T-helper 22 cell (primary cell): ENCODE measurements at places on chromosomes 16 and 17.
A peak's percentile ranks its signal among the peaks of the same experiment; 100 is the strongest.

GRCh38 chr16:72372087-72373045, 200.4 kb upstream of the PMFBP1 start:
- DNase-seq, result no peak

- DNase-seq, result peak; percentile 13
These were observed 491 bp downstream of the IST1 start for GRCh38 chr16:71895679-71896365.

- DNase-seq, result no peak
These were observed 4.2 kb downstream of the IRX3 start for GRCh38 chr16:54282202-54282927.

DNA sequence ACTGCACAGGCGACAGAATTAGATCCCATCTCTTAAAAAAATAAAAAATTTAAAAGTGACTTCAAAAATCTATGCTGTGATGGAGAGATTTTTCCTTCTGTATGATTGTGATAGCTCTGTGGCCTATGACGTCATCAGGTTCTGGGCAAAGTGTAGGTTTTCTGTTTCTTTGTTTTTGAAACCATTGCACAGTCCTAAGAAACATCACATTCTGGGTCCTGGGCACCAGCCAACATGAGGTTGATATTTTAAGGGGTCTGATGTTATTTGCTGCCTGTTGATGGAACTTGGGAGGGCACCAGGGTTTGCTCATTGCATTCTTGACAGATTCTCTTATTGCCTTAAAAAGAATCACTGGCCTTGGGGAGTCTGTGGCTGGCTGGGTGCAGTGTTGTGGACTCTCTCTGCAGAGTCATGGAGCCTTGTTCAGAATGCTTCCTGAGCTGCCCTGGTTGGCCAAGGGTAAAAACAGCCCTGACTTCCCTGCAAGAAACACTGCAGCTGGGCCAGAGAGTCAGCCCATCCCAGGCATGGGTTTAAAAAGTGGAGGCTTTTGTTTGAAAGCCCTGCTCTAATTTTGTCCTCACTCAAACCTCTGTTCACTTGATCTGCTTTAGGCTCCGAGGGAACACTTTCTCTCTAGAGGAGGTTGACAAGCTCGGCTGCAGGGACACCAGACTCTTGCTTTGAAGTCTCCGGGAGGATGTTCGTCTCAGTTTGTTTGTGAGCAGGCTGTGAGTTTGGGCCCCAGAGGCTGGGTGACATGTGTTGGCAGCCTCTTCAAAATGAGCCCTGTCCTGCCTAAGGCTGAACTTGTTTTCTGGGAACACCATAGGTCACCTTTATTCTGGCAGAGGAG, 10.5 kb upstream of the CYLD start:
- no peak for DNase-seq

GRCh38 chr17:10091046-10091445, 107.4 kb downstream of the GAS7 start:
- no peak for DNase-seq

- no peak for DNase-seq
These were observed 10.9 kb downstream of the ARHGEF15 start for GRCh38 chr17:8320990-8321389.

- DNase-seq, result peak; percentile 52
These were observed 17.0 kb downstream of the CAVIN1 start for GRCh38 chr17:42405963-42406495.

GRCh38 chr17:49381033-49381432, 19.0 kb upstream of the ZNF652 start:
- DNase-seq, result no peak

DNA sequence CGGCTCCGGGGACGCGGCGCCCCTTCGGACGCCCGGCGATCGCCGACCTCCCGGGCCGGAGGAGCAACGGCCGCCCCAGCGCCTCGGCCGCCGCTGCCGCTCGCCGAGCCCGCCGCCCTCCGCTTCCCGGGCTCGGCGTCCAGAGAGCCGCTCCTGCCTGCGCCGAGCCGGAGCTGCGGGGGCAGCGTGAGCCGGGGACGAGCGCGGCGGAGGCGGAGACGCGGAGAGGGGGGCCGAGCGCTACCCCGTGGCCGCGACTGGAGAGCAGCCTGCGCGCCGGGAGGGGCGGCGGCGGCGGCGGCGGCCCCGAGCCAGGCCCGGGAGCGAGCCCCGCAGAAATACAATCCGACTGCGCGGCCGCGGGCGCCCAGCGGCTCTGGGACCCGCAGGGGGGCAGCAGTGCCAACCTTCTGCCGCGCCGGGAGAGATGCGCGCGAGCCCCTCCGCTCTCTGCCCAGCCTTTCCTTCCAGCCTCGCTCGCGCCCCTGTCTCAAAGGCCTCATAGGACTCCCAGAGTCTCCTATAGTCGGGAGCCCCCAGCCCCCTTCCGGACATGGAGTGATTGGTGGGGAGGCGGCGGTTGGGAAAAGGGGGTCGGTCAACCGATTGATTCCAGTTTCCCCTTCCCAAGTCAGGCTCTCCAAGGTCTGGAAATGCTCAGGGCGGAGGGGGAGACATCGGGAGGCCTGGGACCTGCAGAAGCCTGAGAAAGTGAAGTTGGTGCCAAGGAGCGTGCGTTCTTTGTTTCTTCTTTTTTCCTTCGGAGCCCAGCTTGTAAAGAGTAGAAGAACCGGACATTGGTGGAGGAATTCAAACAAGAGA, 1.0 kb upstream of the SDK2 start:
- DNase-seq, result no peak

DNA sequence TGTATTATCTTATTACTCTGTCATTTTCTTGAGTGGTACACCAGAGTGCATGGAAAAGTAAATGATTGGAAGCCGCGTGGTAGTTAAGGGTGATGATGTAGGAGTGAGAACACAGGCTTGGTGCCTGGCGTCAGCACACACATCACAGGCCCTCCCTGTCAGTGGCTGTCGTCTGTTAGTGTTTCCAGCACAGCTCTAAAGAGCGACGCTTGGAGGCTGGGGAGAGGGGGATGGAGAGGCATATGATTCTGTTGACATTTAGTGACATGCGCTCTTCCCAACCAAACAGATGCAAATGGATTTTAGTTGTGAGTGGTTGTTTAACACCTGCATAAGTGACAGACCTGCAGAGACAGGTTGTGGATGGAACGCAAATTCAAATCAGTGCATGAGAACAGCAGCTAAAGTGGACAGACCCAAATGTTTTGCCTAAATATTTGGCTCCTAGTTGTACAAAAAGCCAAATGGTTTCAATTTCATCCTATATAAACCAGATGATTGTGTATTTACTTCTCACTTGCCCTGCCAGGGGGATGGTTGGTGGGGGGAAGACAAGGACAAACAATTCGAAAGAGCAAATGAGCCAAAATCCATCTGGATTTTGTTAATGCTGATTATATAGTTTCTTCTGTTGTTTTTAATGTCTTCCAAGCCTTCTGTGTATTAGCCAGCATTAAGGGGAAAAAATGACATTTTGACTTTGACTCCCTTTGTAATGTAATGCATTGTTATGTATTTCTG, 222.3 kb downstream of the WWOX start:
- no peak for DNase-seq

DNA sequence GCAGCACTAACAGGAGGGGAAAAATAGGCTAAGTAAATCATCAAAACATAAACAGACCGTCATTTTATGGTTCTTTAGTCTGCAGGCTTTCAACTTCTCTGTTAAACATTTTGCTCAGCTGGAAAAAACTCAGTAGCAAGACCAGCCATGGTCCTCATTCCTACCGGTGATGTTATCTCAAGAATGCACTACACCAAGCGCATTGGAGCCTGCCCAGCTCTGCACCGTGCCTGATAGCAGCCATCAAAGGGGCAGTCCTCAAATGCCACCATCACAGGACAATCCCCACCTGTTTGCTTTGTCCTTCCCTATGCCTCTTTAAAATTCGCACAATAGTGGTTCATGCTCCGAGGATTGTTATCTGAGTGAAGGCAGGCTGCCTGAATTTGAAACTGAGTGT, 181.5 kb upstream of the MON1B start:
- DNase-seq, result no peak

DNA sequence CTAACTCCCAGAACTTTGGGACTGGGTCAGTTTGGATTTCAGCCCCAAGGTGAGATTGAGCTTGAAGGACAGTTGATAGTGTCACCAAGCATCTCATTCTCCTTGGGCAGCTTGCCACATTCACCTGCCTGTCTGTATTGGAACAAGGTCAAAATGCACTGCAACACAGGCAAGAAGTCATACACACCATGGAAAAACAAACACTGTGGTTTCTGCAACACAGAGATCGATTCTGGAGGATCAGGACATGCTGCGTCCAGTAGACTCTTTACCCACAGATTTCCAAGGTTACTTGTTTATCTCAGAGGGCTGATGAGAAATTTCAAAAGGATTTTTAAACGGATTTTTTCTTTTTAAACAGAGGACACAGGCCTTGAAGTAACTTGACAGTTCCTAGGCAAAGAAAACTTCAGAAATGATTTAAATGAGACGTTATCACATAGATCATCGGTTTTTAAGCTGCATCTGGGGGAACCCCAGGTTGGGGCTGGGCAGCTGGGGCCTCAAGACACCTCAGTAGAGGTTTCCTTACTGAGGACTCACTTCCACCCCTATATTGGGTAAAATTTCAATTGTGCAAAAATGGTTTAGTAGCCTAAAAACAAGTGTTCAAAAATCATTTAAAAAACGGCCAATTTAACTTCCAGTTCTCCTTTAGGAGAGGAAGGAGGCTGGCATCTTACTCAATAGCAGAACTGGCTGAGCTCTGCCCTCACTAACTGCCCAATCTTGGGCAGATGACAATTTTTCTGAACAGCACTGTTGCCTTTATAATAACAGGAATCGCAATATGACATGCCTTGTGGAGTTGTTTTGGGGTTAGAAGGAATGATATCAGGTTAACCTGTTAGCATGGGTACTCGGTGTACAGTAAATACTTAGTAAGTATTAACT, 299.3 kb downstream of the XYLT1 start:
- no peak for DNase-seq

DNA sequence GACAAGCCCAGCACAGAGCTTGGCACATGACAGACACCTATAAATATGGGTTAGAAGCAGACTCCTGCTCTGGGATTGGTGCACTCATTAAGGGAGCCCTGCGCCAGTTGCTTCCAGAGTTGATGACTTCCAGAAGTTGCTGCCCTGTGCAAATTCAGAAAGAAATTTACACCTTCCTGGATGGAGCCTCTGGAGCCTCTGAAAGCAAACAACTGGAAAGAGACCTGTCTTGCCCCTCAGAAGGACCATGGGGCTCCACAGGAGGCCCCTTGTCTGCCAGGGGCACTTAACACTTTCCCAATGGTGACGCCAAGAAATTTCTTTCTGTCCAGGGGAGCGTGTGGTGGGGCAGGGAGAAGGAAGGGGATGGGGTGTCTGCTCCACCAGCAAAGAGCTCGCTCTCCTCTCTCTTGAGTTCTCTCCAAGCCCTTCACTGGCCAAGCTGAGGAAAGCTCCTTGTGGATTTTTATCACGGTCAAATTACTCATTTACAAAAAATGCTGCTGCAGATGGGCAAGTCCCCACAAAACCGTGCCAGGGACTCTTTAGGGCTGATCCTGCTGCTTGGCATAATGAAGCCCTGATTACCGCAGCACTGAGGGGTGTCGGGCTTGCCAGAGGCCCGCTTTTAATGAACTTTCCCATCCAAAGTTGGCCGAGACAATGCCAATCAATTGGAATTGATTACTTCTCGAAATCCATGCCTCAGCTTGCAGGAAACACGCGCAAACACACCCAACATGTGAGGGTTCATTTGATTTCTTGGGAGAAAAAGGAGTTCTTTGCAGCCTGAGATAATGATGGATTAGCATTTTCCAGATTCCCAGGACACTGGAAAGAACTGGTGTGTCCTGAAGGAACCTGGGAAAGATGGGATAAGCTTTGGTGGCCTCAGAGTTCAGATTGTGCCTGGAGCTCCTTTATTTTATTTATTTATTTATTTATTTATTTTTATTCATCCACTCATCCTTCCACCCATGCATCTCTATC, 583.6 kb upstream of the CDH5 start:
- no peak for DNase-seq

GRCh38 chr17:5241861-5242671, 7.4 kb upstream of the SCIMP start:
- no peak for DNase-seq

- peak; percentile 99 for DNase-seq
These were observed at the start of the genes CNTROB and TRAPPC1 for GRCh38 chr17:7931709-7932482. CNTROB (plus strand) TSS chr17:7932206; CDS start chr17:7933080, 874 bp downstream. TRAPPC1 (minus strand) TSS chr17:7931946; CDS start chr17:7931829, 117 bp downstream.

- DNase-seq, result peak; percentile 57
These were observed 3.3 kb upstream of the PPP1R1B start for GRCh38 chr17:39623356-39623950.

DNA sequence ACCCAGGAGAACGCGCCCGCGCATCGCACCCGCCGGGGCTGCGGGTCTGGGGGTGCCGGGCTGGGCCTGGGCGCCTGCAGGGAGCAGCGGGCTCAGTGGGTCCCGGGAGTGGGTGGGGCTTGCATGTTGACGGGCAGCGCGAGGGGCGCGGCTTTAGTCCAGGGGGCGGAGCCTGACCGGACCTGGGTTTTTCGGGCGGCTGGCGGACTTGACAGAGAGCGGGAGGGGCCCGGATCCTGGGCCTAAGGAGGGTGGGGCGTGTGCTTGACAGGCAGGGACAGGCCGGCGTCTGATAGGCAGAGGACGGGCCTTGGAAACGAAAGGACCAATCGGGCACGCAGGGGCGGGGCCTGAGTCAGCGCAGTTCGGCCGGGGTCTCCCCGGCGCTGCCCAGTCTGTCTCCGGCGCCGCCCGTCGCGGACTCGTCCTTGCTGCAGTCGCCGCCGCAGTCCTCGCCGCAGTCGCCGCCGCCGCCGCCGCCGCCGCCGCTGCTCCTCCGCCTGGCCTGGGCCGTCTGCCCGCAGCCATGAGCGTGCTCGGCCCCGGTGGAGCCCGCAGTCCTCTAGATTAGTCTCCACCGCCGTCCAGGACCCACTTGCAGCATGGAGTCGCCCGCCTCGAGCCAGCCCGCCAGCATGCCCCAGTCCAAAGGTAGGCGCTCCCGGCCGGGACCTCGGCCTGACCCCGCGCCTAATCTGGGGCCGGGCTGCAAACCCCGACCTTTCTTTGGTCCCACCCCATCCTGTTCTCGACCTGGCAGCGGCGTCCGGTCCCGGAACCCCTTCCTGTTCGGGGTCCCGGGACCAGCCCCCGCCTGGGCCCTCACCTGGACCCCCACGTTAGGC, at the start of gene MAP2K3:
Gene MAP2K3, plus strand, starts transcription at position 393 of the 845 bp plus-strand sequence. Its CDS starts 210 bp downstream, at position 603.
- DNase-seq, result peak; percentile 93

DNA sequence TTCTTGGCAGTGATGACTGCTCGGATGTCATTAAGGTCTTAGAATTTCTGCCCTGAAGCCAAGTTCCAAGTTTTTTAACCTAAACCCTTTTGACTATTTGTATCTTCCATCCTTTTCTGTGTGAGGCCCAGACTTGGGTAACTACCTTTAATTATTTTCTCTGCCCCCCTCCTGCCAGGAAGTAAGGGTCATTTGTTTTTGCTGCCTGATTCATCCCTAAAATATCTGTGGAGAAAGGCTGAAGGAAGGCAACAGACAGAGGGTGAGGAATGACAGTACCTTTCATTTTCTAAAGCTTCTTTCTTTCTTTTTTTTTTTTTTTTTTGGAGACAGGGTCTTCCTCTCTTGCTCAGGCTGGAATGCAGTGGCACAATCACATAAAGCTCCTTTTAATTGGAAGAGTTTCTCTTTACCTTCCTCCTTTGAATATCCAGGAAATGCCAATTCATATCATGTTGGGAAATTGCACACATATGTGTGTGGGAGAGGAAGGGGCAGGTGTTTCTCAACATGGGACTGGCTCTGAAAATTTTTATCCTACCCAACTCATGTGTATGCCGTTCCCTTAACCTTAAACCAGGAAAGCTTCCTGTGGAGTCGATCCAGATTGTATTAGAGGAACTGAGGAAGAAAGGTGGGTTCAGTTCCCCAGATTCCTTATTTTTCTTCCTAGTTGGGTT, 957 bp downstream of the VPS25 start:
- no peak for DNase-seq

- DNase-seq, result peak; percentile 50
These were observed 7.4 kb upstream of the ABR start for GRCh38 chr17:1186923-1187771.
